ENCODE measurements at places on chromosomes 5 and 9. TPM values are rescaled to one million over a fixed set of nuclear protein-coding genes. Genes with fewer than 3 reads are reported as not detected.
A peak's percentile ranks its signal among the peaks of the same experiment; 100 is the strongest.

The KCTD16 gene
- total RNA-seq, result 0.49 TPM

The IL3 gene
- not detected for total RNA-seq

The PTGES gene
- total RNA-seq, result not detected

The NRARP gene
- 50.0 TPM for total RNA-seq

- no peak for DNase-seq
These were observed 32.4 kb downstream of the LHX3 start for GRCh38 chr9:136172412-136173079.

DNA sequence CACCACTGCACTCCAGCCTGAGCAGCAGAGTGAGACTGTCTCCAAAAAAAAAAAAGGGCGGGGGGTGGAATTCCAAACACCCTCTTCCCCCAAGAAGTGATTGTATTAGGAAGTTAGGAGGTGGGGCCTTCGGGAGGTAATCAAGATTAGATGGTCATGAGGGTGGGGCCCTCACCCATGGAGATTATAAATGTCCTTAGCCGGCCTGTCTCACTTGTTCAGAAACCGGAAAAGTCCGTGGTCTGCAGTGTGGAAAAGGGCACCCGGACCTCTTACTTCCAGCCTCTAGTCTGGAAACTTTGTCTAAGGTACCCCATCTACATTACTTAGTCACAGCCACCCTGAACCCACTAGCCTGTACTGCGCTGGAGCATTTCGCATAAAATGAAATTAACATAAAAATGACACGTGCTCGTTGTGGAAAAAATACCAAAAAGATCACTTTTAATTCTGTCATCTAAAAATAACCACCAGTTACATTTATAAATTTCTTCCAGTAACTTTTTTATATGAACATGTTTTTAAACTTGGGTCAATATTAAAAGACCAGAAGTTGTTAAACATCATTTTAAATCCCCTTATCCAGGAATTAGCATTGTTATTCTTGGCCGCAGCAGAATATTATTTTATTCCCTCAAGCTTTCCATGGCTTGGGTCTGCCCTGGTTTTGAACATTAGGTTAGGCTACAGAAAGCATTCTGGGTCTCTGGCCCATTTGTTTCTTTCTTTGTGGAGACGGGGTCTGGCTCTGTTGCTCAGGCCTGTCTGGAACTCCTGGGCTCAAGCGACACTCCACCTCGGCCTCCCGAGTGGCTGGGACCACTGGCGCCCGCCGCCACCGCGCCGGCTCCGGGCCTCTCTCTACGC, 1.2 kb upstream of the CKS2 start:
- DNase-seq, result peak; percentile 37

DNA sequence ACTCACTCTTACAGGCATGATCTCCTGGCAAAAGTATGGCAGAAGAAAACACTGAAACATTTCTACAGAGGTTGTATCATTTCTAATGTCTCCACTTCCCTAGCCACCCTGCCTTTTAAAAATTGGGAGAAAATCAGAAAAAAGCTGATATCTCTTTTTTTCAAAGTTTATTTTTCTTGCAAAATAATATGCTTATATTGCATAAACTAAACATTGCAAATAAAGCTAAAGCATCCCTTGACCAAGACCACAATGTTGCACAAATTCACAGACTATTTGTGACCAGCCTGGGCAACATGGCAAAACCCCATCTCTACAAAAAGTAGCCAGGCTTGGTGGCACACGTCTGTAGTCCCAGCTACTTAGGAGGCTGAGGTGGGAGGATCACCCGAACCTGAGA, 183.3 kb upstream of the ELAVL2 start:
- DNase-seq, result no peak

GRCh38 chr9:72462340-72462739, 59.1 kb upstream of the TMC1 start:
- peak; percentile 75 for DNase-seq

DNA sequence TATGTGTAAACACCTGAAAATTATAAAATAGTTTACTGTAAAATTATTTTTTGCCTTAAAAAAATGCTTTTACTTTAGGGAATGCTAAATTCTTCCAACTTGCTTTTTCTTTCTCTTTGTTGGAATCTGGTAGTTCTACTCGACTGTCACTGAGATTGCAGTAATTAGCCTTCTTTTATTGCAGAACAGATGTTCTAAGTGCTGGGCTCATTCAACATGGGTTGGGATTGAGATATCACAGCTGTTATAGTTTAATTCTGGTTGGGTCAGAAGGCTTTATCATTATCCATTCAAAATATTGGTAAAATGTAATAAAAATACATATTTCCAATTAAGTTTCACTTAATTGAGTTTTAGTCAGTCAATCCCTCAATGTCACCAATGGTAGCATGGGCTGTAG, 686.7 kb downstream of the CDH18 start:
- no peak for DNase-seq

GRCh38 chr5:126415789-126416188, 7.4 kb upstream of the GRAMD2B start:
- no peak for DNase-seq

- peak; percentile 57 for DNase-seq
These were observed 1.1 kb downstream of the MAMDC2 start for GRCh38 chr9:70044490-70045307.

- DNase-seq, result no peak
These were observed 76.5 kb downstream of the PHF2 start for GRCh38 chr9:93652604-93653592.

DNA sequence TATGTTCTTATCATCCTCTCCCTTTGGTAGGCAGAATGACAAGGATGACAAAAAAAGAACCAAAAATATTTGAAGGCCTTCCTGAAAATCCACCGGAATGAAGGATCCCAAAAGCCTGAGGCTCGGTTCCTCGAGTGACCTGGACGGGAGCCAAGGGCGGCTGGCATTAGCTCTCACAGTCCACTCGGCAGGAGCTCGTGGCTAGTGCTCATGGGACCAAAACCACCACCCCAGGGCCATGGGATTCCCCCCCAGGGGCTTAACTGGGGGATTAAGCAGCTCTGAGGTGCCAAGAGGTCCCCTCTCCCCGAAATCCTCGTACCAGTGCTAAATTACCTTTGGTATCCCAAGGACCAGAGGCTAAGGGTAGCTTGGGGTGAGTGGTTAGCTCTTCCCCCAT, 586 bp upstream of the PDZD2 start:
- no peak for DNase-seq

GRCh38 chr5:91955610-91956009, 572.5 kb upstream of the ARRDC3 start:
- no peak for DNase-seq

- DNase-seq, result no peak
These were observed 334.0 kb downstream of the ASTN2 start for GRCh38 chr9:117080765-117081390.

GRCh38 chr5:72467461-72467860, 39.7 kb downstream of the ZNF366 start:
- no peak for DNase-seq

Measured in endothelial cell of umbilical vein (primary cell).